ENCODE measurements at places on chromosomes 16 and 17. TPM values are rescaled to one million over a fixed set of nuclear protein-coding genes. Genes with fewer than 3 reads are reported as not detected.

THAP11 gene
- total RNA-seq = 23.5 TPM

SLC13A2 gene
- total RNA-seq = not detected

EFCAB3 gene
- total RNA-seq = not detected

JPH3 gene
- total RNA-seq = not detected

CD79B gene
- total RNA-seq = 213 TPM

CES1 gene
- total RNA-seq = 28.6 TPM

ERCC4 gene
- total RNA-seq = 8.9 TPM

IL17C gene
- not detected for total RNA-seq

GAST gene
- not detected for total RNA-seq

CD7 gene
- 23.6 TPM for total RNA-seq

TNK1 gene
- total RNA-seq = 5.6 TPM

FBXO31 gene
- 27.2 TPM for total RNA-seq

EPOP gene
- 6.4 TPM for total RNA-seq

PDIA2 gene
- total RNA-seq = 0.28 TPM

TMC5 gene
- 0.23 TPM for total RNA-seq

TNFRSF17 gene
- total RNA-seq = 7.3 TPM

LYRM9 gene
- 19.0 TPM for total RNA-seq

CACNG5 gene
- 0.60 TPM for total RNA-seq

MPV17L gene
- 8.8 TPM for total RNA-seq
